GF-D8 (cell line): ENCODE measurements at places on chromosomes 6 and 20.

- DNase-seq, result no peak
Observed at GRCh38 chr6:42968126-42968701, 7.7 kb downstream of the GNMT start.

DNA sequence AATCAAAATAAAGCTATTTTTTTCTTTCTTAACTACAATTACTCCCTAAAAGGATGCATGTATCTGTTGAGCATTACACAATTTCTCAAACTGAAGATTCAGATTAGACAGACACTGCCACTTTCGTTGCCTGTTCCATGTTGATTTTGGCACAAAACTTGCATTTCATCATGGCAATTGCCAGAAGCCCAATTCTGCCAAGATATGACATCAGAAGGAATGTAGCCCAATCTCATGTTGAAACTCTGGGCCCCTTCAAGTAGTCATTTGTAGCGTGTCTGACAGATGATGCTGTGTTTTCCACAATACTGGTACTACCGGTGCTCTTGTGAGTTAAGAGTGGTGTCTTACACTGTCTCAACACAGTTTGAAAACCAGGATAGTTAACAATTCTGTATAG is 705.4 kb downstream of the PTPRT start:
- no peak for DNase-seq

DNA sequence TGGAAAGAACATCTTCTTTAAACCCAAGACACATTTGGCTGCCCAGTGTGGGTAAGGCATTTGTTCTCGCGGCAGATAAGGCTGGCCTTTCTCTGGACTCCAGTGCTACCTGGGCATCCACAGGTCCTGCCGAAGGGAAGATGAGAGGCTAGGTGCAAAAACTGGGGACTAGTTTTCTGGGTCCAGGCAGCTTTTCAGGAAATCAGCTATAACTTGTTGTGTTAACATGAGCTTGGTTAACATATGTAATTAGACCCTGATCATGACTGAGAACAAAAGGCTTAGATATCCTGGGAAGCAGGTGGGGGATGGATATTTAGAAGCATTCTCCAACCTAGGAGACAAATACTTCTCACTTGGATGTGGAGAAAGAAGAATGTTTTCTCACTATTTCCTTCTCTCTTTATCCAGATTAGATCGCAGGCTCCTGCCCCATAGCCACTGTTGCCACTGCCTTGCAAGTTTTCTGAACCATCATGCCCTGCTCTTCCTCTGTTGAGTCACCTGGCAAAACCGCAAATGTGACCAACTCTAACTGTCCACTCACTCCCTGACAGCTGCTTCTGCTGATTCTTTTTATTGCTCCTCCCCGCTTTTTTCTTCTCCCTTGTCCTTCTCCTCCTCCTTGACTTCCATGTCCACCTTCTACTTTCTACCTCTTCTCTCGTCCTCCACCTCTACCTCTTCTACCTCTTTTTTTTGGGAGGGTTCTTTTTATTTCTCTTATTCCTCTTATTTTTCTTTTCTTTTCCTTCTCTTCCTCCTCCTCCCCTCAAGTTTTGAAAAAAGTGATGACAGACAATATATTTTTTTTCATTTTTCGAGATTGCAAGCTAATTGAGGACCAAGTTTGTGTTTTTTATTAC is 258.1 kb downstream of the UTRN start:
- peak; percentile 86 for DNase-seq

DNA sequence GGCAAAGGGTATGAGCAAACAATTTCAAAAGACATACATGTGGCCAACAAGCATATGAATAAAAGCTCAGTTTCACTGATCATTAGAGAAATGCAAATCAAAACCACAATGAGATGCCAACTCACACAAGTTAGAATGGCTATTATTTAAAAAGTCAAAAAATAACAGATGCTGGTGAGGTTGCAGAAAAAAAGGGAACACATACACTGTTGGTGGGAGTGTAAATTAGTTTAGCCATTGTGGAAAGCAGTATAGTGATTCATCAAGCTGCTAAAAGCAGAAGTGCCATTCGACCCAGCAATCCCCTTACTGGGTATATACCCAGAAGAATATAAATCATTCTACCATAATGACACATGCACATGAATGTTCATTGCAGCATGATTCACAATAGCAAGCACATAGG is 6.7 kb upstream of the KHDC1L start:
- no peak for DNase-seq

GRCh38 chr20:47748823-47749222 is 36.5 kb downstream of the SULF2 start:
- peak; percentile 46 for DNase-seq

GRCh38 chr6:88179692-88180091 is 13.5 kb upstream of the CNR1 start:
- DNase-seq, result no peak

GRCh38 chr20:33442136-33443005 is 1.2 kb downstream of the SNTA1 start:
- DNase-seq, result no peak

DNA sequence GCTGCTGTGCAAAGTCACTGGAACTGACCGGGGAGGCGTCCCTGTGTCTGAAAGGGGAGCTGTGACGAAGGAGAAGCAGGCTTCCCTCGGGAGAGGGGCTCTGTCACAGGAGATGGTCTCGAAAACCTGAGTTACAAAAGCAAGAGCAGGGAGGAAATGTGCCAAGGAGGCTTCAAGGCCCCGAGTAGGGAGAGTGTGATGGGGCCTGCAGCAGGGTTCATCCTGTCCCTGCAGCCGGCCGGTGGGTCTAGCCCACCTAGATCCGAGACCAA is 16.7 kb downstream of the DYNLT1 start:
- no peak for DNase-seq

GRCh38 chr20:19915111-19915798 is 101.9 kb upstream of the NAA20 start:
- DNase-seq, result peak; percentile 34

- DNase-seq, result no peak
Observed at GRCh38 chr6:102717737-102718456, 1324.4 kb downstream of the GRIK2 start.

DNA sequence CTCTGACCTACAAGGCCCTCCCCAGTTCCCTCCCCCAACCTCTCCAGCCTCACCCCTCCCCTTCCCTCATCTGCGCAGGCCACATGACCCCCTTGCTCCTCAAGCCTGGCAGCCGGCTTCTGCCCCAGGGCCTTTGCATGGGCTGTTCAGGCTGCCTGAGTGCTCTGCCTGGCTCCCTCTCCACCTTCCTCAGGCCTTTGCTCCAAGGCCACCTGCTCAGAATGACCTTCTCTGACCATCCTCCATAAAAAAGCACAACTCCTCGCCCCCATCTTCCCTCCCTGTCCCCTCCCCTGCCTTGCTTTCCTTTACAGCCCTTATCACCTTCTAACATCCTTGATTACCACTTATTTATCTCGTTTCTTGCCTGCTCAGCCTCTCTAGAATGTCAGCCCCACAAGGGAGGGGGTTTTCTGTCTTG is 38.7 kb downstream of the SPDEF start:
- no peak for DNase-seq

- DNase-seq, result no peak
Observed at GRCh38 chr6:81003894-81004293, 748.6 kb downstream of the TENT5A start.

- no peak for DNase-seq
Observed at GRCh38 chr20:60868316-60868891, 383.7 kb upstream of the CDH4 start.
